ENCODE measurements at places on chromosomes 12 and 14. TPM values are rescaled to one million over a fixed set of nuclear protein-coding genes. Genes with fewer than 3 reads are reported as not detected.
A peak's percentile ranks its signal among the peaks of the same experiment; 100 is the strongest.

GRCh38 chr14:100616854-100617409 lies 29.7 kb upstream of the BEGAIN start:
- H3K4me3 ChIP-seq = no peak overlapping the region
- no peak for DNase-seq
- peaks cover 4% of the 10 kb centered on the region for H3K36me3 ChIP-seq
- peaks cover 2% of the 10 kb centered on the region for H3K27me3 ChIP-seq
- H3K27ac ChIP-seq = no peak overlapping the region

GRCh38 chr12:49622501-49623141 lies 740 bp upstream of the PRPF40B start:
- peaks cover 3% of the 10 kb centered on the region for H3K36me3 ChIP-seq
- H3K4me1 ChIP-seq = peaks cover 18% of the 10 kb centered on the region
- H3K4me3 ChIP-seq = peak overlapping the region; percentile 89
- DNase-seq = no peak
- H3K27me3 ChIP-seq = peaks cover 12% of the 10 kb centered on the region

DNA sequence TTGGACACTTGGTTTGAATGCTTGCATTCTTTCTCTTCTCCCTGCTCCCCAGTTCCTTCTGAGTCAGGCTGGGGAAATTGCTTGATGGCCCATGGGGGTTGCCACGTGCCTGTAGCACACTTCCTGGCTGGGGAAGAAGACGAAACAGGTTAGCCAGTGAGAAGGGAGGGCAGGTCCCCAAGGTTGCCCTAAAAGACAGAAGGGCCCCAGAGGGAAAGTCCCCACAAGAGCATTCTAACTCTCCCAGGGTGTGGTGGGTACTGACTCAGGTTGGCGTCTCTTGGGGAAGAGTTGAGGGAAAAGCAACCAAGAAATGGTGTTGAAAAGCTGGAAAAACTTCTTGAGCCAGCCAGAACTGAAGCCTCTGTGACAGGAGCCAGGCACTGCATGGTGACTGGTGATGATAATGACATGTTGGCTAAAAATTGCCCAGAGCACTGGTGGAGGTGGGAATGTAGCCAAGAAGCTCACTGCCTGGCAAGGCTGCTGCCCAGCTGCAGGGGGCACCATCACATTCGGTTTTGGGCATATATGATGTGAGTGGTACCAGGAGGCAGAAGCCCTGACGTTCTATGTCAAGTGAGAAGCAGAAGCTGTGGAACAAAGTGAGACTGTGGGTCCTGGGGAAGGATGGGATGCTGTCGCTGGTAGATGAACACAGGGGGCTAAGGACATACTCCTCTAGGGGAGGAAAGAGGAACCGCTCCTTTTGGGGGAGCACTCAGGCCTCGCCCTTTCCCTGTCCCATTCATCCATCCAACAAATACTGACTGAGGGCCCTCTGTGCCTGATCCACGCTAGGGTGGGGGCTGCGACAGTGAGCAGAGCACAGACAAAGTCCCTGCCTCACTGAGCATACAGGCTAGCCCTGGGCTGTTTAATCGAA lies 8.1 kb upstream of the RABGGTA start:
- H3K27me3 ChIP-seq = peaks cover 11% of the 10 kb centered on the region
- no peak for DNase-seq
- H3K36me3 ChIP-seq = peaks cover 3% of the 10 kb centered on the region
- H3K27ac ChIP-seq = no peak overlapping the region

DNA sequence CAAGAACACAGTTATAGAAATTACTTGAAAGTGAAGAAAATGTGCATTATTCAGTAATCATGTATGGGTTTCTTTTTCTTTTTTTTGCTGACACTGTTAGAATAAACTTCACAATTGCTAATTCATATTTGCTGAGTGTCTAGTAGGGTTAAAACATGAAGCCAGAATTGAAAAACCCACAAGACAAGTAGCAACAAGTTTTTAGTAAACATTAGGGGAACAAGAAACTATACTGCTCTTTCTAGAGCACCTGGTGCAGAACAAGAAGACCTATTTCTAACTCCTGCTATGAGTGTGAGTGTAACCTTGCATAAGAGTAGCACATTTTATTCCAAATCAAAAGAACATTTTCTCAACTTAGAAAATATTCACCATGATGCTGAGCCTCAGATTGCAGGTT lies 83.2 kb downstream of the ITPR2 start:
- H3K36me3 ChIP-seq = peaks cover 14% of the 10 kb centered on the region
- H3K27me3 ChIP-seq = peaks cover 4% of the 10 kb centered on the region
- H3K4me1 ChIP-seq = peaks cover 32% of the 10 kb centered on the region
- no peak for DNase-seq
- H3K4me3 ChIP-seq = no peak overlapping the region

DNA sequence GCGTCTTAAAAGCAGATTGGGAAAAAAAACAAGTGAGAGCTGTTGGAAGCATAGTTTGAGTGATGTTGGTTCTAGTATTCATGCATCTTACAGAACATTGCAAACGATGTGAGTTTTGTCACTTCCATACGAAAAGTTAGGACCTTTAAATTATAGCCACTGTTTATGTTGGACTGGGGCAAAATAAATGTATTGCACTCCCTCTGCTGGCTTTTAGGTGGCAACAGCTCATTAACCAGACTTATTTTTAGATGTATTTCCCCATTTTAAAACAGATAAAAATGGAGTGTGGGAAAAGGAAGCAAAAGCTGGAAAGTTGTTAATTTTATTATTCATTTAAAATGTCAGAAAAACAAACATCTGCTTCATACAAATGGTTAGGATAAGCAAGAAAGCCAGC lies 111.9 kb downstream of the LGR5 start:
- no peaks in the 10 kb centered on the region for H3K36me3 ChIP-seq
- H3K27me3 ChIP-seq = no peaks in the 10 kb centered on the region
- H3K4me1 ChIP-seq = no peaks in the 10 kb centered on the region
- DNase-seq = no peak
- no peak overlapping the region for H3K4me3 ChIP-seq
- no peak overlapping the region for H3K27ac ChIP-seq

Gene C12orf50
- not detected for total RNA-seq

Gene KRT83
- not detected for total RNA-seq

DNA sequence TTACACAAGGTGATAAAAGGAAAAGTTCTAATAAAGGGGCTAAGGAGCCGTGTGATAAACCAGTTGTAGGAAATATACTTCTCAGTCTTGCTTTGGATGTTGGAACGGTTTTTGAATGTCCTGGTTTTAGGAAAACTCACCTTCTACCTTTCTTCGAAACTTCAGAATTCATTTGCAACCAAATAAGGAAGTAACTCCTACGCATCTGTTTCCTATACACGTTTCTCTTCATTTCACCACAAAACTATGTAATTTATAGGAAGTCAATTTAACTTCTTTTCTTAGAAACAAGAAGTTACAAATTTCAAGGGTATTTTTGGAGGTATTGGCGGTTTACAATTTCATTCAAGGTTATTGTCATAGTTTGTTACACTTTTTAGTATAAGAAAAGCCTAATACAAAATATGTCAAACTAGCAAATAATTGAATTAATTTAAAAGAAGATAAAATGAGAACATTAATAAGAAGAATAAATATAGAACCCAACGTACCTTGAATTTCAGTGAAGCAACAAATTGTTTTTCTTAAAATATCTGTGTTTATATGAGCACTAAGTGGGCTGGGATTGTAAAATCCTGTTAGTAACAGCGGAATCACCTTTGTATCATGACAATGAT lies 33.2 kb upstream of the CD69 start:
- no peaks in the 10 kb centered on the region for H3K27me3 ChIP-seq
- no peak overlapping the region for H3K4me3 ChIP-seq
- no peak overlapping the region for H3K27ac ChIP-seq

GRCh38 chr14:105411017-105411941 lies 8.3 kb upstream of the MTA1 start:
- no peaks in the 10 kb centered on the region for H3K36me3 ChIP-seq
- H3K27me3 ChIP-seq = peaks cover 23% of the 10 kb centered on the region
- peaks cover 16% of the 10 kb centered on the region for H3K4me1 ChIP-seq
- no peak for DNase-seq
- H3K27ac ChIP-seq = no peak overlapping the region

- H3K4me3 ChIP-seq = no peak overlapping the region
- H3K4me1 ChIP-seq = peaks cover 13% of the 10 kb centered on the region
- no peaks in the 10 kb centered on the region for H3K36me3 ChIP-seq
- peak overlapping the region; percentile 4 for H3K27ac ChIP-seq
- peak; percentile 13 for DNase-seq
Measured at GRCh38 chr12:116426391-116427136, 132.6 kb upstream of the MAP1LC3B2 start.

DNA sequence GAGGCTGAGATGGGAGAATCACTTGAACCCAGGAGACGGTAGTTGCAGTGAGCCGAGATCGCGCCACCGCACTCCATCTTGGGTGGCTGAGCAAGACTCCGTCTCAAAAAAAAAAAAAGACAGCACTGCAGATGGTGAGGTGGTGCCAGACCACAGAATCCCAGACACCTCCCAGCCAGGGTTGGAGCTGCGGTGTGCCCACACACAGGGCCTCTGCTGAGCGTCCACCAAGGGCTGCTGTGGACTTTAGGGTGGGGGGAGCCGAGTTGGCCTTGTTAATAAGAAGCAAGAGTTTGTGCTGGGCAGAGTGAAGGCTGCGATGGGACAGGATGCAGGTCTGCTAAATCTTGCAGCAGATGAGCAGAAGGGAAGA lies 14.2 kb downstream of the KMT5A start:
- H3K27ac ChIP-seq = no peak overlapping the region
- no peak for DNase-seq
- H3K4me1 ChIP-seq = no peaks in the 10 kb centered on the region
- H3K4me3 ChIP-seq = no peak overlapping the region
- peaks cover 5% of the 10 kb centered on the region for H3K27me3 ChIP-seq

DNA sequence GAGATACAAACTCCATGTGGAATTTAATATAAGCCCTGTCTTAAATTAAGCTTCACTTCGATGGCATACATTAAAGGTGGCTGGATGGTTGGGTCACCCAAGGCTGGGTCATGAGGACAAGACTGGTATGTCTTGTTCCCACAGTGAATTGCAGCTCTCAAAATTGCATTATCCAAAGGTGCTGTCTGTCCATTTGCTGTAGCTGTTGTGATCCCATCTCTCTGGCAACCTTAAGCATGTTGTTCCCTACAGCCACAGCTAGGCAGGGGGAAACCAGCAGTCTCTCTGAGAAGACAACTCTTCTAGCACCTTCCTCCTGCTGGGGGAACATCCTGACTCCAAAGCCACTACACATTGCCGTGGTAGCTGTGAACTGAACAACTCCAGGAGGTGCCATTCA lies 187.0 kb downstream of the NUAK1 start:
- H3K27me3 ChIP-seq = peaks cover 1% of the 10 kb centered on the region
- H3K4me3 ChIP-seq = no peak overlapping the region
- H3K4me1 ChIP-seq = no peaks in the 10 kb centered on the region
- DNase-seq = no peak

DNA sequence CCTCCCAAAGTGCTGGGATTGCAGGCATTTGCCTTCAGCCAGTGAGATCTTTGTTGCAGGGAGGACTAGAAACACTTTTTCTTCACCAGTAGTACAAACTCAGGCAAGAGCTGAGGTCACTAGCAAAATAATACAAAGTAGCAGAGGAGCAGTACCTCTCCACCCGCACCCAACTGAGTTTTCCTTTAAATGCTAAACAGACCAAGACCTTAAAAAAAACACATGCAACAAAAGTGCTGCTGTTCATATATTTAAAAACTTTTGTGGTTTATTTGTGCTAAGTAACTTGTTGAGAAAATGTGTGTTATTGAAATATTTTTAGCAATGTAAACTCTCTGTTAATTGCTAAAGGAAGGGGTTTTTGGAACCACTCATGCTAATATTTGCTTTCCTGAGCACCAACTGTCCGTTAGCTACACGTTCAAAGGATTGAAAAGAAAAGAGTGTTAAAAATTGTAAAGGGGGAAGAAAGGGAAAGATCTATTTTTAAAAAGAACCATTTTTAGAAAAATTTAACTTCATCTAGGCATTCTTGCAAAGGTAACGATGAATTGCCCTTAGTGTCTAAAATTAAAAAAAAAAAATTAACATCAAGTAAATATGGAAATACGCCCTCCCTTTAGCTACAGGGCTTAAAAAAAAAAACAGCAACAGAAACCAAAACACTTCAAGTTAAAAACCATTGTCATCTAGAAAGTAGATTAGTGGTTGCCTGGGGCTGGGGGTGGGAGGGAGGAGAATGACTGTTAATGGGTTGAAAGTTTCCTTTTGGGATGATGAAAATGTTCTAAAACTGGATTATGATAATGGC lies 114.0 kb upstream of the KRAS start:
- no peak overlapping the region for H3K4me3 ChIP-seq
- H3K27ac ChIP-seq = no peak overlapping the region
- no peaks in the 10 kb centered on the region for H3K36me3 ChIP-seq
- H3K27me3 ChIP-seq = no peaks in the 10 kb centered on the region
- no peaks in the 10 kb centered on the region for H3K4me1 ChIP-seq

Gene RNASE7
- not detected for total RNA-seq

DNA sequence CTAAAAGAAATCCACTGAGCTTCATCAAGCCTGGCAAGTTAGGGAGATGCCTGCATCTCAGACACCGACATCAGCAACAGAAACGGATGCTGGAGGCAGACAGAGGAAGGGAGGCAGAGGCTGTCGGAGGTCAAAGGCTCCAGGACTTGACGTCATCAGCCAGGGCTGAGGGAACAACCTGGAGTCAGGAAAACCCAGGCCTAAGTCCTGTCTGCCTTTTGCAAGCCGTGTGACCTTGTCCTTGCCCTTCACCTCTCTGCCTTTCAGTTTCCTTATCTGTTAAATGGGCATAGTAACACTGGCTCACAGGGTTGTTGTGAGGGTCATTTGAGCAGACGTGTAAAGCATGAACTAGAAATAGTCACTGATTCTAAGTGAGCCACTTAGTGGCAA lies 194.2 kb downstream of the BCL11B start:
- H3K36me3 ChIP-seq = no peaks in the 10 kb centered on the region
- H3K4me3 ChIP-seq = no peak overlapping the region
- DNase-seq = no peak

Gene EIF2S3B
- 7.6 TPM for total RNA-seq

DNA sequence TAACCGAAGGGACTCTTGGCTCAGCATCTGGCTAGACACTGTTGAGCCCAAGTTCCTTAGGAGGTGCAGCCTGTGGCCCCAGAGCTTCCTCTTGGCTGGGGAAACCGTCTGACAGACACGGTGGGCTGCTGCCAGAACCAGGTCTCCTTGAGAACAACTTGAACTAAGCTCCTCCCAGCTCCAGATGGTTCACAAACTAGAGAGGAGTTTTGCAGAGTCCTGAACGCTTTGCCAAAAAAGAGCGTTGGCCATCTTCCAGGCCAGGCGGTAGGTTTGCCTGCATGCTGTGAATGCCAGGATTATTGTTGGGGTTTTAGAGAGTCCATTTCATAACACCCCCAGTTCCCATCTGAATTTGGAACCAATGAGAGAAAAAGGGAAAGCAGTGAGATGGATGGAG lies 399.8 kb downstream of the RGS6 start:
- no peaks in the 10 kb centered on the region for H3K4me1 ChIP-seq
- H3K27ac ChIP-seq = no peak overlapping the region
- no peaks in the 10 kb centered on the region for H3K36me3 ChIP-seq
- DNase-seq = no peak
- no peak overlapping the region for H3K4me3 ChIP-seq

Gene TM9SF1
- total RNA-seq = 41.8 TPM

All from endothelial cell (in vitro differentiated cells).